NCI-H2081 treated with DMSO at 0.1 percent for 48 hours (cell line): ENCODE measurements at places on chromosomes 2 and 18.
A peak's percentile ranks its signal among the peaks of the same experiment; 100 is the strongest.

DNA sequence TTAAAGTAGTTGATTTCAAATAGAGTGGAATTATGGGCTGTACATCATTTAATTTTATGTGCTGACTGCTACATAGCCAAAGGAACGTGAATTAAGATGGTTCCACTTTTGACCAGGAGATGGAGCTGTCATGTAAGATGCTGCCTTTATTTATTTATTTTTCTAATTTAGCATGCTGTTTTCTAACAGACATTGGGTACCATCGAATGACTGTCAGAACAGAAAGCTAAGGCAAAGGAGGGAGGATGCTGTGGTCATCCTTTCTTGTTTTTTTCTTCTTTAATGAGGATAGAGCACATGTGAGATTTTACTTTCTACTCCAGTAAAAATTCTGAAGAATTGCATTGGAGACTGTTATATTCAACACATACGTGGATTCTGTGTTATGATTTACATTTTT lies at the start of gene SCN2A:
Gene SCN2A, plus strand, starts transcription at position 185 of the 400 bp plus-strand sequence. CDS start 56,410 bp downstream, outside the sequence.
- no peak for DNase-seq

DNA sequence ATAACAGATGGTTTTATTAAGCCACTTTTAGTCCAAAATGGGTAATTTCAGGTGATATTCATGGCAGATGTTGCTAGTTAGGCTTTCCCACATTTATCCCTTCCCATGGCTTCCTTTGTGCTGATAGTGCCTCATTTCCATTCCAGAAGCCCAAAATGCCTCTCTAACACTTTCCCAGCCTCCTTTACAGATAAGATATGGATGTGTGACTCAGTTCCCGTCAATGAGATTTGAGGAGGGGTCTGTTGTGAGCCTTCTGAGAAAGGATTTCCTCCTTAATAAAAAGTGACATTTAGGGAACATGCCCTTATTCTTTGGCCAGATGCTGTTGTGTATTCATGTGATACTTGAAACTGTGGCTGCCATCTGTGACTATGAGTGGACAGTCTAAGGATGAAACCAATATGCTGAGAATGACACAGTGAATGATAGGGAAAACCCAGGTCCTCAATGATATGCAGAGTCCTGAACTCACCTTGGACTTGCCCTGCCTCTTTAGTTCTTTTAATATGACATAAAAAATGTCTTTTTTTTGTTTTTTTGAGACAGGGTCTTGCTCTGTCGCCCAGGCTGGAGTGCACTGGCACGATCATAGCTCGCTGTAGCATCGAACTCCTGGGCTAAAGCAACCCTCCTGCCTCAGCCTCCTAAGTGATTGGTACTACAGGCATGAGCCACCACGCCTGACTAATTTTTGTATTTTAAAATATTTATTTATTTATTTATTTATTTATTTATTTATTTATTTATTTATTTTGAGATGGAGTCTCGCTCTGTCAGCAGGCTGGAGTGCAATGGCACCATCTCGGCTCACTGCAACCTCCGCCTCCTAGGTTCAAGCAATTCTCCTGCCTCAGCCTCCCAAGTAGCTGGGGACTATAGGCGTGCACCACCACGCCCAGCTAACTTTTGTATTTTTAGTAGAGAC lies 5.8 kb upstream of the ACSL3 start:
- DNase-seq, result no peak

GRCh38 chr18:45974088-45974536 lies 7.0 kb upstream of the EPG5 start:
- DNase-seq, result peak; percentile 10

DNA sequence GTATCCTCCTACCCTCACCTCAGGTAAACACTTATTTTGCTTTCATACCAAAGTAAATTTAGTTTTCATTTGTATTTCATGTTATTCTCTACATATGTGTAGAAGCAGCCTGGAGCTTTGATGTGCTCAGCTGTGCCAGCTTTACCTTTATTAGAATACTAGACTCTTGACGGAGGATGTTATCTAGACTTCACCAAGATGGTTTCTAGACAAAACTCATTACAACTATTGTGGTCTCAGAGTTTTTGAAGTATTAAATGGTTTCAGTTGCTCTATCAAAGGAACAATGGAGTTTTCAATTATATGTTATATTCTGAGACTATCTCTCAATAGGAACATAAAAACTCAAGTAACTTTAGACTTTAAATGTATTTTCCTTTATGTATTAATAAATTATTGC lies 5.0 kb upstream of the IL18RAP start:
- no peak for DNase-seq
